ENCODE measurements at places on chromosomes 3 and 15. TPM values are rescaled to one million over a fixed set of nuclear protein-coding genes. Genes with fewer than 3 reads are reported as not detected.

- H3K4me1 ChIP-seq = no peaks in the 10 kb centered on the region
- H3K4me3 ChIP-seq = no peak overlapping the region
- no peaks in the 10 kb centered on the region for H3K27me3 ChIP-seq
- DNase-seq = no peak
- no peak overlapping the region for H3K27ac ChIP-seq
These were observed 159.5 kb downstream of the SQOR start for GRCh38 chr15:45794304-45794703.

DNA sequence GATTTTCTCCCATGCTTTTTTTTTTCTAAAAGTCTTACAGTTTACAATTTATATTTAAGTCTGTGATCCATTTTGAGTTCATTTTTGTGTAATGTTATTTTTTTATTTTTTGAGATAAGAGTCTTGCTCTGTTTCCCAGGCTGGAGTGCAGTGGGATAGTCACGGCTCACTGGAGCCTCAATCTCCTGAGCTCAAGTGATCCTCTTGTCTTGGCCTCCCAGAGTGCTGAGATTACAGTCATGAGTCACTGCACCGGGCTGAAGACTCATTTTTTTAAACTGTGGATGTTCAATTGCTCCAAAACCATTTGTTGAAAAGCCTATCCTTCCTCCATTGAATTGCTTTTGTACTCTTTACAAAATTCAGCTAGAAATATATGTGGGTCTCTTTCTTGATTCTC, 19.5 kb downstream of the LNP1 start:
- H3K36me3 ChIP-seq = no peaks in the 10 kb centered on the region
- no peaks in the 10 kb centered on the region for H3K27me3 ChIP-seq
- no peaks in the 10 kb centered on the region for H3K4me1 ChIP-seq
- no peak overlapping the region for H3K27ac ChIP-seq

DNA sequence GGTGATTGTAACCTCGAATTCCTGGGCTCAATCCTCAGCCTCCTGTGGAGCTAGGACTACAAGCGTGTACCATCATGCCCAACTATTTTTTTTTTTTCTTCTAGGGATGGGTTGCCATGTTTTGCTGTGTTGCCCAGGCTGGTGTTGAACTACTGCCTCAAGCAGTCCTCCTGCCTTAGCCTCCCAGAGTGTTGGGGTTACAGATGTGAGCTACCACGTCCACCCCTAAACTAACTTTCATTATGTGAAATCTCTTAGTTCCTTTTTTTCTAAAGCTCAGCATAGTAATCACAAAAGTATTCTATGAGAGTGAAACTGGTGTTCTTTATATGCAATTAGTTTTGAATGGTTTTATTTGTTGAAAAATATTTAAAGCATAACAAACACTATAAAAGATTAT, 92.1 kb downstream of the XRN1 start:
- H3K27me3 ChIP-seq = no peaks in the 10 kb centered on the region
- DNase-seq = no peak
- H3K36me3 ChIP-seq = peaks cover 2% of the 10 kb centered on the region
- H3K4me1 ChIP-seq = no peaks in the 10 kb centered on the region
- H3K4me3 ChIP-seq = no peak overlapping the region
- no peak overlapping the region for H3K27ac ChIP-seq

- H3K4me3 ChIP-seq = no peak overlapping the region
- no peak overlapping the region for H3K27ac ChIP-seq
- no peak for DNase-seq
- no peaks in the 10 kb centered on the region for H3K27me3 ChIP-seq
- H3K4me1 ChIP-seq = no peaks in the 10 kb centered on the region
These were observed 28.0 kb upstream of the TEX9 start for GRCh38 chr15:56337084-56337725.

DNA sequence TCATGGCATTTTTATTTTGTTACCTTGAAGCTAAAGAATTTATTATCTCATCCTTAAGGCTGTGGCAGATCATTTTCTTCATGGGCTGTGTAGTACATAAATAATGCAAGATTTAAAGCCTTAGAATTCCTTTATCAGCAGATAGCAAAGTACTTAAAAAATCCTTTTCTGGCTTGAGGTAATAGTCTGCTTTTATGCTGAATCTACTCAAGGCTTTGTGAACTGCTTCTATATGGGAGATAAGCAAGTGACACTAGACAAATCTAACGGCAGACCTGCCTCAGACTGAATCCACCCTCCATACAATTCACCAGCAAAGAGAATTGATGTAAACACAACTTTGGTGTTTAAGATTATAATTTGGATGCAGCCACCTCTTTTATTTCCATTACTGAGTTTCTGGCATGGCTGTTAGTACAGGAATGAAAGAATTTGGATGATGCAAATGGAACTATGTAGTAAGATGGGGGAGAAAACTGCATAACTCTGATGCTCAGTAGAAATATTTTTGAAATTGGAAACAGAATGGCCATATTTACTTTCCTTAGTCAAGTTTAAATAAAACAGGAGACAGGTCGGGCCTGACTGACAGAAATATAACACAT, 1121.5 kb downstream of the NAALADL2 start:
- no peaks in the 10 kb centered on the region for H3K4me1 ChIP-seq
- no peak overlapping the region for H3K27ac ChIP-seq
- H3K4me3 ChIP-seq = no peak overlapping the region
- peak; percentile 22 for DNase-seq

GRCh38 chr3:53633197-53633787, 138.9 kb downstream of the CACNA1D start:
- H3K4me1 ChIP-seq = no peaks in the 10 kb centered on the region
- H3K27me3 ChIP-seq = no peaks in the 10 kb centered on the region
- H3K36me3 ChIP-seq = no peaks in the 10 kb centered on the region
- H3K4me3 ChIP-seq = no peak overlapping the region
- no peak for DNase-seq
- no peak overlapping the region for H3K27ac ChIP-seq

Gene ZNF80
- polyA plus RNA-seq = not detected

Data from fibroblast of lung (primary cell).